ENCODE measurements at places on chromosomes 4 and X. TPM values are rescaled to one million over a fixed set of nuclear protein-coding genes. Genes with fewer than 3 reads are reported as not detected.

RIBC1 gene
- 1.0 TPM for polyA plus RNA-seq

DNA sequence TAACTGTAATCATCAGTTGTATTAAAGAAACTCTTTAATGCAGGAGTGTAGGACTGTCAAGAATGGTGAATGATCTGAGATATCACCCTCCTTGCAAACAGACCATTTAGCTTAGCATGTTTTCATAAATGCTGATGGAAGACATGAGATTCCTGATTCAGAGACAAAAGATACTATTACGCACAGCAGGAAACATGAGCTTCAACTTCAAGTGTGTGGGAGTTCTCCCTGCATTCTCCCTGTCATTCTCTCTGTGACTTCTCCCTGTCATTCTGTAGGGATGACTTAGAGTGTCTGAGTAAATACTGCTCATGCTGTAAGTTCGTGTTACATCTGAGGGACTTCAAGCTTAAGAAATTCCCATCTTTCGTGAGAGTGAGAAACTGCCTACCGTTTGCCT is 866.0 kb upstream of the PRKX start:
- DNase-seq, result no peak

DNA sequence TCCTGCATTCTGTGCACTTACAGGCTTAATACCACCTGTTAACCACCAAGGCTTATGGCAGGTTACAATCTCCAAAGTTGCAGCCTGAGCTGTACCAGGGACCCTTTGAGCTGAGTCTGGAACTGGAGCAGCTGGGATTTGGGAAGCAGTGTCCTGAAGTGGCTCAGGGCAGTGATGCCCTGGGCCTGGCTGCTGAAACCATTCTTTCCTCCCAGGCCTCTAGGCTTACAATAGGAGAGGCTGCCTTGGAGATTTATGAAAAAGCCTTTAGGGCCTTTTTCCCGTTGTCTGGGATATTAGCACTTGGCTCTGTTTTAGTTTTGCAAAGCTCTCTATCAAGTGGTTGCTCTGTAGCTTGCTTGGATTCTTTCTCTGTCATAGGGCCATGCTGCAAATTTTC is 154.3 kb upstream of the CASK start:
- no peak for DNase-seq

- DNase-seq, result no peak
These were observed 66.1 kb downstream of the NHSL2 start for GRCh38 chrX:71976753-71977152.

IL21 gene
- not detected for polyA plus RNA-seq

- DNase-seq, result no peak
These were observed 14.4 kb upstream of the ATOH1 start for GRCh38 chr4:93814141-93814540.

HSPA4L gene
- polyA plus RNA-seq, result 2.6 TPM

BTK gene
- 4.4 TPM for polyA plus RNA-seq

- DNase-seq, result no peak
These were observed 43.6 kb downstream of the ANXA5 start for GRCh38 chr4:121653214-121653613.

GRCh38 chr4:24146127-24146526 is 256.3 kb upstream of the PPARGC1A start:
- DNase-seq, result no peak

DNA sequence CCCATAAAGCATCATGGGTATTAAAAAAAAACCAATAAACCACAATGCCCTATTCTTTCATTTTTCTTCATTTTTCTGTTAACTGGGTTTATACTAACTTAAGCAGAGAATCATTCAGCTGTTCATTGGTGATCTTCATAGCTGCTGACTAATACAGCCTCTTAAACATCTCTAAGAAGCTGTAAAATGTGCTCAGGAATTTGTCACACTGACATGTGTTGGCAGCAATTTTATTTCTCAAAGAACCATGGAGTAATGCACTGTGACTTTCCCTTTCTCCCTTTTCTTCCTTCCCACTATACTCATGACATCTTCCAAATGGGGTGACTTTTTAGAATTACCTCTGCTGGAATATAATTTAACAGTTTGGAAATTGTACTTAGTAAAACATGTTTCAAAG is 315.4 kb downstream of the ANTXR2 start:
- no peak for DNase-seq

DNA sequence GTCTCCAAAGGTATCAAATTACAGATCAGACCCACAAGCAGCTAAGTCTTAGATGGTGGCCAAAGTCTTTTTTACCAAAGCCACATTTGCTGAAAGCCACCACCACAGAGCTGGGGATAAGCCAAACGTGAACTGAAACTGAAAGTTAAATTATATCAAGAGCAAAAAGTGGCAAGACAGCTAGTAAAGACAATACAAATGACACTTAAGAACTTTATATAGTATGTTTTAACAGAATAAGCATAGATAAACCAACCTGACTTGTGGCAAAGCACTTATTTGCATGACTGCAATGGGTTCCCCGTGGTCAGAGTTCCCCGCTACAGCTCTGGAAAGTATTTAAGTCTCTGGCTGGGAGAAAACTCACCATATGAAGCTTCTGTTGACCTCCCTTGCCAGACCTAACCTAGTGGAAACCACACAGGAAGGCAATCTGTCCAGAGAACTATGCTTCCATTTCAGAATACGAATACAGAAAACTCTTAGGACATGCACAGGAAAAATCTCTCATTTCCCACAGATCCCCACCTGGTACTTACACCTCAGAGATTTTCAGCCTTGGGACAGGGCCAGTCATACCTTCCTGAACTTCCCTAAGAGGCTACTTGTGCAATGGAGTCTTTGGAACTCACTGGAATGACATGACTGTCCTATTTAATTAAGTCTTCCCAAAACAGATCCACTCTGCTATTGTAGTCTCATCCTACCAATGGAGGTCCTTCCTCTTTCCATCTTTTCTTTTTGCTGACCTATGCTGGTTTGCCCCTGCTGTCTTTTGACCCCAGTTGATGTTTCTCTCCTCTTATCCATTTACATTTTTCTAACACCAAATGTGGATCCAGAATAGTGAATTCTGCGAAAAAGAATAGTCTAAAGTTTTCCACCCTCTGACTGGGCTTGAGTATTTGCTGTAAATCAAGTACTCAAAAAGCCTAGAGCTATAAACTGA is 225.1 kb downstream of the NR3C2 start:
- DNase-seq, result no peak

GRCh38 chrX:12791257-12792228 is at the start of gene PRPS2:
TSS of gene PRPS2 (plus strand) at chrX:12791412. CDS start at chrX:12791498, 86 bp downstream.
- peak; percentile 89 for DNase-seq

- no peak for DNase-seq
These were observed 3.1 kb upstream of the P2RY4 start for GRCh38 chrX:70262952-70263567.

GRCh38 chr4:4524364-4524763 is 17.5 kb downstream of the STX18 start:
- no peak for DNase-seq

GLUD2 gene
- polyA plus RNA-seq, result 0.38 TPM
